NCI-H187 (cell line): ENCODE measurements at places on chromosomes 11 and 22.
A peak's percentile ranks its signal among the peaks of the same experiment; 100 is the strongest.

DNA sequence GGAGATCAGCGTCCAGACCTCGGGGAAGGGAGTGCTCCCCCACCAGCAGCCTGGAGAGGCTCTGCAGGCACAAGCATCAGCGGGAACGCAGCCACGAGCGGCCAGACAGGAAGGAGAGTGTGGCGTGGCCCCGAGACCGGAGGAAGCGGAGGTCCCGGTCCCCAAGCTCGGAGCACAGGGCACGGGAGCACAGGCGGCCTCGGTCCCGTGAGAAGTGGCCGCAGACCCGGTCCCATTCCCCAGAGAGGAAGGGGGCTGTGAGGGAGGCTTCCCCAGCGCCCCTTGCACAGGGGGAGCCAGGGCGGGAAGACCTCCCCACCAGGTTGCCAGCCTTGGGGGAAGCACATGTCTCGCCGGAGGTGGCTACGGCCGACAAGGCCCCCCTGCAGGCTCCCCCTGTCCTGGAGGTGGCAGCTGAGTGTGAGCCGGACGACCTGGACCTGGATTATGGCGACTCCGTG, 6.9 kb downstream of the IRF7 start:
- no peak for DNase-seq

- DNase-seq, result no peak
Observed at GRCh38 chr11:110186456-110186855, 93.3 kb downstream of the ZC3H12C start.

DNA sequence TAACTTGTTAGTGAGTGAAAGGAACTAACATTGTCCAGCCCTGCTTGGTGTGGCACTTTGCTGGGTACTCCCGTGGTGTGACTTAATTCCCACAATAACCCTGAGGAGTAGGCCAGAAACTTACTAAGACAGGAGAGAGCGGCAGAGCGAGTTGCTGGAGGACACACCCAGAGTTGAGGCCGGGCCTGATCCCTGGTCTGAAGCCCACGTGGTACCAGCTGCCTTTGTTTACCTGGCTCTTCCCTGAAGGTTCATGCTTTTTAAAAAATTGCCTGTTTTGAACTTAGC, 594 bp downstream of the MPST start:
- DNase-seq, result no peak

DNA sequence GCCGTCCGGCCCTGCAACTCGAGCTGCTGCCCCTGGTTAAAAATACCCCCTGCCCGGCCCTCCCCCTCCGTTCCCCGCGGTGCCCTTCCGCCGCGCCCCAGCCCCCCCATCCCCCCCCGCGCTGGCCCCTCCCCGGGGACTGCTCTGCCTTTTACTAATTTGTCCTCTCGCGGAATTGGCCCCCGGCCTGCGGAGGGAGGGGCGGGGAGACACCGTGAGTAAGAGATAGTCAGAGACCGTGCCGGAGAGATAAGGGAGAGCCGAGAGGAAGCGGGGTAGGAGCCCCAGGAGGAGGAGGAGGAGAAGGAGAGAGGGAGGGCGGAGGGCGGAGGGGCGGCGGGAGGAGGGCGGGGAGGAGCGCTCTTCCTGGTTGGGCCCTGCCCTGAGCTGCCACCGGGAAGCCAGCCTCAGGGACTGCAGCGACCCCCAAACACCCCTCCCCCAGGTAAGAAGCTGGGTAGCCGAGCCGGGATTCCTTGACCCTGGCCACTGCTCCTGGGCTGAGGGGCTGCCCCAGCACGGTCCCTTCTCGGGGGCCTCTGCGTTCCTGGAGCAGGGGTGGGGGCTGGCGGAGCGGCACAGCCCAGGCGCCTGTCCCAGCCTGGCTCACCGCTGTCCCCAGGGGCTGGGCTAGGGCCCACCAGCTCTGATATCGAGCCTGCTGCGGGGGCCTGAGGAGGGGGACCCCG, at the start of gene CAPN1:
Gene CAPN1, plus strand, starts transcription at position 360 of the 689 bp plus-strand sequence. CDS start 774 bp downstream, outside the sequence.
- DNase-seq, result no peak

DNA sequence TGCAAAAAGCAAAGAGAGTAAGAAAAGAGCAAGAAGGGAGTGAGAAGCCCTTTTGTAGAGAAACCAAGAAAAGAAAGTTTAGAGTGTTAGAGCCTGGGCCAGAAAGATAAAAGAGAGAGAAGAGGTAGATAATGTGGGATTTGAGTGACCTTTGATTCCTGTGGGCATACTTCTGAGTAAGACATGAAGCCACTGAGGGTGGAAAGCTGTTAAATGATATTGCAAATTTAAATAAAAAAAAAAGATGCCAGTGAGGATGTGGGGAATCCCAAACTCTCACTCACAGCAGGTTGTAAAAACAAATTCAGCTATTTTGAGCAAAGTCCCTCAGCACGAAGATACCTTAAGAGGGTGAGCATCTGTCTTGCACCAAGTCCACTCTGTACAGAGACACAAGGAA, 59.4 kb upstream of the TOP3B start:
- DNase-seq, result no peak

DNA sequence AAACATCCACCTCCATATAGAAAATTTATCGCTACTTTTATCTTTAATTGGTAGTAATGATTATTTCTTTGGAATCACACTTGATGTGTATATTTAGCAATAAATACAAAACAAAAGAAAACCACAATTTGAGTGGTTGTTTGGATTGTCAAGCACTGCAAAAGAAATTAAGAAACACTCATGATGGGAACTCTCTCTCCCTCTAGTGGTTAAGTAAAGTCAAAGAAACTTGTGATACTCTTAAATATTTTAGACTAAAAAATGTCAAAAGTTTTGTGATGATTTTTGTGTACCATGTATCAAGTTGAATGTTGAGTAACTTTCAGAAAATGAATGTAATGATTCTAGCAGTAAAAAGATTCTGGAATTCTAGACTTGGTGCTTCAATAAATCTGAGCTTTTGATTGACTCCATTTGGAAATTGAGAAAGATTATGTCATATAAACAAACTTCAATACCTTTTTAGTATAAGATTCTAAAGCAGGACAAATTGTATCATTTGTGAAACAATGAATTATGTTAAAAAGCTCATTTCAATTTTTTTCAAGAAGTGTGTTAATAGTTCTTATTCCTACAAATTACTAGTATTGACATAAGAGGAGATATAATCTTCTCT, 20.8 kb downstream of the MUC15 start:
- no peak for DNase-seq

DNA sequence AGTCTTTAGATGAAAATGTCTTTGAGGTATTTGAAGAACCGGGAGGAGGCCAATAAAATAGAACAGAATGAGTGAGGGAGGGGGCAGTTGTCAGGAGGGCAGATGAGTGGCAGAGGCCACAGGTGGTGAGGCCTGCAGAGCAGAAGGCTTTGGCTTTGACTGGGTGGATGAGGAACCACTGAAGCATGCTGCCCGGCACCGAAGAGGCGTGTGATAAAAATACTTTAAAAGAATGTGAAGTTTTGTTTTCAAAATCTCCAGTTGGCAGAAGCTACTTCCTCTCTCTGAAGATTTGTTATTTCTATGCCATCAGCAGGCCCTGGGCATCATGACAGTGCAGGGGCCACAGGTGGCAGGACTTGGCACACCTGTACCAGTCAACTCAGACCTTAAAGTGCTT, 6.3 kb downstream of the MS4A12 start:
- DNase-seq, result no peak

- DNase-seq, result no peak
Observed at GRCh38 chr11:61695917-61696316, 15.7 kb downstream of the DAGLA start.

DNA sequence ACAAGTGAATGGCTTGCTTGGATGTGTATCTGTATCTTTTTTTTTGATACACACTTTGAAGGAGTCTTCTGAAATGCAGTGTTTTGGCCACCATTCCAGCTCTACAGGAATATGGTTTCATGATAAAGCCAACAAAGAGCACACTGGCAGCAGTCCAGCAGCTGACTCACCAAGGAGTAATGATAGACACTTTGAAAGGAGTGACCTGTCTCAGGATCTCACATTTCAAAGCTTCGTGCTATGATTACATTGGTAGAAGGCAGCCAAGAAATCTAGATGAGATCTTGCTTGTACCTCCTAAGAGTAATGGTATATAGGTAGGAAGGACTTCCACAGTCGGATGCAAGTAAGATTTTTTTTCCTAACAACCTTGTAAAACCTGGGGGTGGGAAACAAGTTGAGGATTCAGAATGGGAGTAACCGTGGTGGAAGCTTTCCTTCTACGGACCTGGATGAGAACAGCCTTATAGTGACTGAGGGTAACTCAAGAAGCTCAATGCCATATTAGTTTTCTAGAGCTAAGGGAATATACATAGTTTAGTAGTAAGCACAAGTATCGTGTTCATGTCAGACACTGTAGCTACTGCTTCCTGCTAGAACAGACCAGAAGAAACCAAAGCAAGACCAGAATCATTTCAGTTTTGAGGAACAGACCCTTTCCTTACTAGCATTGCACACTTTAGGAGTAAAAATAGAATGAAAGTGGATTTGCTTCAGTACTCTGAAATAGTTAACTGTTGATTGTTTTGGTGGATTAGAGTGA, 25.0 kb downstream of the MTMR3 start:
- DNase-seq, result peak; percentile 20

DNA sequence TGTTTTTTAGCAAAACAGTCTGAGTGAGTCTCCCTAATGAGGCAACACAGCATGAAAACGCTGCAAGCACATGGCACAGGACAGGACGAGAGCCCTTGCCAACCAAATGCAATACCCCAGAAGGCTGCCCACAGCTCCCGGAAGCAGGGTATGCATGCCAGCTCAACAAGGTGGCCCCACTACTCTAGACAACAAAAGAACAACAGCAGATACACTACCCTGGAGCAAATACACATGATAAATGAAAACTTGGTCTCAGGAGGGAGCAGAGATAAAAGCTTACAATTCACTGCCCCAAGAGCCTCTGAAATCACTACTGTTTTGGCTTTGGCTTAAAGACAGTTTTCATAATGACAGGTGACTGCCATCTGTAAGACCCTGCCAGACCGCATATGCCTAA, 785.4 kb upstream of the API5 start:
- DNase-seq, result no peak

- DNase-seq, result no peak
Observed at GRCh38 chr11:6405846-6406245, 13.0 kb downstream of the APBB1 start.

GRCh38 chr22:50049299-50050195, 8.6 kb downstream of the TTLL8 start:
- no peak for DNase-seq

DNA sequence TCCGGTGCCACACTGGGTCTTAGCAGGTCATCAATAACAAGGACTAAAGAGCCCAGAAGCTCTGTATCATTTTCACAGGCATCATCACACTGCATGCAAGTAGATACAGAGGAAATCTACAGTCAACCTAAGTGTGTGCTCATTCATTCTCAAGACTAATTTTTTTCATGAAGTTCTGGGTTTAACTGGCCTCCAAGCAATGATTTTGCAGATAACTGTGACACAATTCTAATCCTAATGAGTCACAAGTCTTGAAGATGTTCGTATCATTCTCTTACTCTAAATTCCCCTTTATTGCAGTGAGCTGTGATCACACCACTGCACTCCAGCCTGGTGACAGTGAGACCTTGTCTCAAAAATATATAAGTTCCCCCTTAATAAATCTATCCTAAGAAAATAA, 2.5 kb downstream of the OR52W1 start:
- no peak for DNase-seq

DNA sequence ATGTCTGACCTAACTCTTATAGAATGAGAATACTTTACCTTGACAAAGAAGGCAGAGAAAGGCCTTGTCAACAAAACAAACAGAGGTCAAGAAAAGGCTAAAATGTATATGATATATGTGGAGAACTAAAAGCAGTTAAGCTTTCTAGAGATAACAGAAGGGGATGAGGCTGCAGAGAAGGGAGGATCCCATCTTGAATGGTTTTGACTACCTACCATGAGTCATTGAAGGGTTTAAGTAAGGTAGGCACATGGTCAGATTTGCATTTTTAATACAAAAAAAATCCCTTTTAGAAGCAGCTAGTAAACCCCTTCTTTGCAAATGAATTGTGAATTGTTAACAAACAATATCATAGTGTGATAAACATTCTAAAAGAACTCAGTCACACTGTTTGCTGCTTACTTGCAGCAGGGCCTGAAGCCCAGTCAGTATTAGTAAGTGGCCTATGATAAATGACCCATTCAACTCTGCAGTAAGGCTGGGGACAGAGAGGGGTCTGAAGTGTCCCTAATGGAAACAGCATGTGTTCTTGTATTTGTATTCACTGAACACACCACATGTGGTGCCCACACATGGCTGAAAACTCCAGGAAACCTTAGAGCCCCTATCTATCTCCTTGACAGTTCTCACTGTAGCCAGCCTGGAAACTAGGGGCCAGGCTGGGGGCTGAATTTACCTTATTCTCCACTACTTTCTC, 328.8 kb upstream of the PITPNB start:
- no peak for DNase-seq

GRCh38 chr11:107017104-107017432, 1.2 kb downstream of the GUCY1A2 start:
- no peak for DNase-seq

DNA sequence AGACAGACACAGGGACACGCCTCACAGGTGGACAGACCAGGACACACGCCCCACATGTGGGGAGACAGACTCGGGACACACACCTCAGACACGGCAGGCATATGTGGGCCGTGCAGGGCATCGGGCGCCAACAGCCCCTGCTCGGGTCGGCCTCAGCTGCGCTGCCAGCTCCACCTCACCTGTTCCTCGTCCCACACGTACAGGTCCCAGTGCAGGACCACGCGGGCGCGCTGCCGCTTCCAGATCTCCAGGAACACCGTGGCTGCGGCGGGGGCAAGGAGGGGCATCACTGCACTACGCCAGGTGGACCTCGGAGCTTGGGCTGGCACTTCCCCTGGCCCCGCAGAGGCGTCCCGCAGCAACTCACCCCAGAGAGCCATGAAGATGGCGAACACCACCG, 12.4 kb downstream of the ANO9 start:
- DNase-seq, result no peak

GRCh38 chr11:46849631-46850030, 3.6 kb upstream of the CKAP5 start:
- DNase-seq, result no peak

DNA sequence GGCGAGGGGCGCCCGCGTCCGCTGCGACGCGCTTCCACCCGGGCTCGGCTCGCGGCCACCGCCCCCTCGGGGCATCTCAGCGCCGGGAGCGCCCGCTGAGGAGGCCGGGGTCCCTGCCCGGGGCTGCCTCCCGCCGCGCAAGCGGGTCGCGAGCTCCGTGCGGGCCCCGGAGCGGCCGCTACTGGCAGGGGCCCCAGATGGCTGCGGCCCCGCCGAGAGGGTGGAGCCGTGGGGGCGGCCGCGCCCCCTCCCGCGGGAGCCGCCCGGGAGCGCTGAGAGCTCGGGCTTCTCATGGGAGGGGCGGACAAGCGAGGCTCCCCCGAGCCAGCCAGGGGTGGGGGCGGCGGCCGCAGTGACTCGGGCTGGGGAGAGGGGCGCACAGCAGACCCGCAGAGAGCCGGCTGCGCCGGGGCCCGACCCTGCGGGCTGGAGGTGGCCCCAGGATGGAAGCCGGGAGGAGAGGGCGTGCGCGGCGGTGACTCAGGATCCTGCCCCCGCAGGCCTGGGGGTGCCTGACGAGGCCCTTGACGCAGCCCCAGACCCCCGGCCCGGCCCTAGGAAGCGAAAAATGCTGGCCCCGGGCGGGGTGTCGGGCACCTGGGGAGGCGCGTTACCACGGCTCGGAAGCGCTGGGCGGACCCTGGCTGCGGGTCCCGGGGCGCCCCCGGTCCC, 603 bp upstream of the ZFTA start:
- no peak for DNase-seq

GRCh38 chr11:12526789-12527188, 147.4 kb upstream of the TEAD1 start:
- DNase-seq, result no peak
